ENCODE measurements at places on chromosomes 16 and 17.

DNA sequence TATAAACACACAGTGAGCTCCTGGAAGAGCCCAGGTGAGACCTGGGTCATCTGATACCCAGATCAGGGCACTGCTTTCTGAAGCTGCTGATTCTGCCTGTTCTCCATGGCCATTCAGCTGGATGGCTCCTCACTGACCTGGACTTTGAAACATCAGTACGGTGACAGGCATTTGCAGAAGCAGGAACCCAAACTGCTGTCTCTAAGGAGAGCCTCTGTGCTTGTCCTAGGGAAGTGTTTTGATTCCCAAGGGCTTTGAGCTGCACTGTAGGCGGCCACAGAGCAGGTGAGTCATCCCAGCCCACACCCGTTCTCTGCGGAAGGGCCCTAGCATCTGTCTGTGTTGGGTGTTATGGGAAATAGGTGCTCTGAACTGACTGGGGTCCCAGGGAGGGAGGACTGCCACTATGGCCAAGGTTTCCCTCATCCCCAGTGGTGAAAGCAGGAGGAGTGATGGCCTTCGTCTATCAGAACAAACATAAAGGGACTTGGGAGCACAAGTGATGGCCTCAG, 60.7 kb upstream of the ADCY9 start:
- peak; percentile 22 for DNase-seq

- no peak for DNase-seq
Observed at GRCh38 chr17:64658931-64659330, 3.2 kb downstream of the SMURF2 start.

GRCh38 chr17:21452377-21453143, 76.4 kb downstream of the KCNJ12 start:
- DNase-seq, result peak; percentile 43

GRCh38 chr17:18323507-18324139, 8.5 kb downstream of the SMCR8 start:
- no peak for DNase-seq

- no peak for DNase-seq
Observed at GRCh38 chr16:65922923-65923322, 443.6 kb upstream of the CDH5 start.

- peak; percentile 56 for DNase-seq
Observed at GRCh38 chr17:8832711-8833352, 33.7 kb upstream of the MFSD6L start.

- no peak for DNase-seq
Observed at GRCh38 chr16:11053916-11054460, 109.6 kb downstream of the CLEC16A start.

- DNase-seq, result no peak
Observed at GRCh38 chr17:42010898-42011516, 6.2 kb downstream of the DNAJC7 start.

DNA sequence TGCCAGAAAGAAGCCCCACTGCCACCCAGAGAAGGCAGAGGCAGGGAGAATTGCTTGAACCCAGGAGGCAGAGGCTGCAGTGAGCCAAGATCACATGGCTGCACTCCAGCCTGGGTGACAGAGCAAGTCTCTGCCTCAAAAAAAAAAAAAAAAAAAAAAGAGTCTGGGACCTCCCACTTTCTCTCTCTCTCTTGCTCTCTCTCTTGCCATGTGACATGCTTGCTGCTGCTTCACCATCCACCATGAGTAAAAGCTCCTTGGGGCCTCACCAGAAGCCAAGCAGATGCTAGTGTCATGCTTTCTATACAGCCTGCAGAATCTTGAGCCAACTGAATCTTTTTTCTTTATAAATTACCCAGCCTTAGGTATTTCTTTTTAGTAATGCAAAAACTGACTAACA, 21.5 kb upstream of the SRSF1 start:
- DNase-seq, result no peak
